ENCODE measurements at places on chromosomes 5 and 9. TPM values are rescaled to one million over a fixed set of nuclear protein-coding genes. Genes with fewer than 3 reads are reported as not detected.

- H3K4me1 ChIP-seq: no peaks in the 10 kb centered on the region
- no peak for DNase-seq
- no peak overlapping the region for H3K27ac ChIP-seq
- no peak overlapping the region for H3K4me3 ChIP-seq
- no peaks in the 10 kb centered on the region for H3K27me3 ChIP-seq
- no peaks in the 10 kb centered on the region for H3K36me3 ChIP-seq
These were observed 346.4 kb upstream of the RIOK2 start for GRCh38 chr5:97529354-97529985.

- no peaks in the 10 kb centered on the region for H3K36me3 ChIP-seq
- no peaks in the 10 kb centered on the region for H3K4me1 ChIP-seq
- DNase-seq: no peak
- H3K4me3 ChIP-seq: no peak overlapping the region
These were observed 95.3 kb upstream of the MRPS30 start for GRCh38 chr5:44713446-44713845.

DNA sequence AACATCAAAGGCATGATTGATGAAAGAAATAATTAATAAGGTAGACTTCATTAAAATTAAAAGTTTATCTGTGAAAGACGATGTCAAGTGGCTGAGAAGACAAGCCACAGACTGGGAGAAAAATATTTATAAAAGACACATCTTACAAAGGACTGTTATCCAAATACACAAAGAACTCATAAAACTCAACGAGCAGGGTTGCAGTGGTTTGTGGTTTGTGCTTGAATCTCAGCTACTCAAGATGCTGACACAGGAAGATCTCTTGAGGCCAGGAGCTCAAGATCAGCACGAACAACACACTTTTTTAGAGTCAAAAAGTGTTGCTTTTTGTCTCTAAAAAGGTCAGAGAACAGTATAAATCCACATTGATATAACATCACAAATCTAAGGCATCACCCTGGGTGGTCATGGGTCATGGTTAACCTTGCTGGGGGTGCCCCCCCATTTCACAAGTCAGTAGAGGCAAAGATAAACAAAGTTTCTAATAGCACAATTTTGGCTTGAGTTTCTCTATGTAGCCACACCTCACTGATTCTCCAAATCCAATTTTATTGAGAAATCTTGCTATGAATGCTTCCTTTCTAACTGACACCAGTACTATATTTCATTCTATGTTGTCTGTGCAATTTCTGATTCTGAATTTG is 342.9 kb upstream of the RPS23 start:
- no peaks in the 10 kb centered on the region for H3K4me1 ChIP-seq
- H3K27me3 ChIP-seq: no peaks in the 10 kb centered on the region
- H3K4me3 ChIP-seq: no peak overlapping the region
- H3K27ac ChIP-seq: no peak overlapping the region
- no peak for DNase-seq

GRCh38 chr5:56108246-56108645 is 113.5 kb upstream of the IL6ST start:
- H3K4me3 ChIP-seq: no peak overlapping the region
- no peak for DNase-seq
- no peaks in the 10 kb centered on the region for H3K27me3 ChIP-seq
- H3K27ac ChIP-seq: peak overlapping the region; percentile 17
- no peaks in the 10 kb centered on the region for H3K36me3 ChIP-seq

DNA sequence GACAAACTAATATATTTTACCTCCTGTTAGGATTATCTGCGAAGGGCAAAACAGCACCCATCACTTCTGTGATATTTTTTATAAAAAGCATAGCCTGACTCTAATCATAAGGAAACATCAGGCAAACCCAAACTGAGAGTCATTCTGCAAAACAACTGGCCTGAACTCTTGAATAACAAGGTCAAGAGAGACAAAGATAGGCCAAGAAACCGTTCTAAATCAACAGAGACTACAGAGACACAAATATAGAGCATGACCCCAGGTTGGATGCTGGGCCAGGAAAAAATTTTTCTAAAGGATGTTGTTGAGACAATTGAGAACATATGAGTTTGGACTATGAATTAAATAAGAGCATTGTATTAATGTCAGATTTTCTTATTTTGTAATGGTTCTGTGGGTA is 384.9 kb downstream of the NFIB start:
- no peaks in the 10 kb centered on the region for H3K36me3 ChIP-seq
- H3K27ac ChIP-seq: no peak overlapping the region
- no peaks in the 10 kb centered on the region for H3K27me3 ChIP-seq
- H3K4me1 ChIP-seq: peaks cover 21% of the 10 kb centered on the region
- no peak for DNase-seq

Gene PIP5K1B
- total RNA-seq: 71.9 TPM

Gene RFESD
- total RNA-seq: 2.8 TPM

Gene SPATA31E1
- not detected for total RNA-seq

Gene PCDHGB7
- total RNA-seq: 7.9 TPM
